ENCODE measurements at places on chromosomes 2 and 18.

- no peak for DNase-seq
These were observed 42.9 kb upstream of the RFX8 start for GRCh38 chr2:101517758-101518271.

DNA sequence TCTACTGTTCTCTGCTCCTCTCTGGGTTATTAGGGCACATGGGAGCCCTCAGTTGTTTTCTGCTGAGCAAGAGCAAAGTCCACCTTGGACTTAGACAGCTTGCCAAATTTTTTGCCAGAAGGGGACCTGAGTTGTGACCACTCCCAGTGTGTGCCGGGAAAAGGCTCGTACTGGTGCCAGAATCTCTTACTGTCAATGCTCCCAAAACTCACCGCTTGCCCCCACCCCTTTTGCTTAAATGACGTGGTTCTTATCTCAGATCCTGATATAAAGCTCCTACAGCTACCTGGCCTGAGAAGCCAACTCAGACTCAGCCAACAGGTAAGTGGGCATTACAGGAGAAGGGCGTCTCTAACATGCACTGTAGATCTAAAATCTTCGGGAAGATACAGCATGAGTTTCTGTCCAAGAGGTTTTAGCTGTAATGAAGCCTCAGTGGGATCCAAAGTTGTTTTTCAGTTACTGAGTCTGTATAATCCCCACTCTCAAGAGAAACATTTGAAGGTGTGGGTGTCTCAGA, at the start of gene REG1A:
TSS of gene REG1A (plus strand) at position 295 of the 520 bp plus-strand sequence. CDS start 374 bp downstream, outside the sequence.
- DNase-seq: no peak

GRCh38 chr2:176147210-176147799, 4.0 kb upstream of the HOXD4 start:
- DNase-seq: no peak

- no peak for DNase-seq
These were observed 267.9 kb downstream of the FBXO15 start for GRCh38 chr18:73879766-73880165.

DNA sequence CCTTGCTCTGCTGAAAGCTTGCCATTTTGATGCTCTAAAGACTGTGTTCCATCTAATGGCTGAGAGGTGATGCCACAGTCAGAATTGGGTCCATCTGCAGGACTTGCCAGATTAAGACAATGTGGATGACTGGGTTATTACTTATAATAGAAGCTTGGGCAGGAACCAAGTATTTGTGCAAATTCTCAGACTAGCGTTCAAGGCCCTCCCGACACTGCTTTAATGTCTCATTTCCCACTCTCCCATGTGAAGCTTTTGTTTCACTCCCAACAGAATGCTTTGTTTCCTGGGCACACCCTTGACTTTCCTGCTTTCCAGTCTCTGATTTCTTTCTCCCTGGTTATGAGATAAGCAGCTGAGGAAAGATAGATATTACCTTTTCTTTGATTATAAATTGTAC, 215.8 kb downstream of the KCNS3 start:
- DNase-seq: no peak

- no peak for DNase-seq
These were observed 13.8 kb upstream of the DNAJC27 start for GRCh38 chr2:24985511-24985910.

DNA sequence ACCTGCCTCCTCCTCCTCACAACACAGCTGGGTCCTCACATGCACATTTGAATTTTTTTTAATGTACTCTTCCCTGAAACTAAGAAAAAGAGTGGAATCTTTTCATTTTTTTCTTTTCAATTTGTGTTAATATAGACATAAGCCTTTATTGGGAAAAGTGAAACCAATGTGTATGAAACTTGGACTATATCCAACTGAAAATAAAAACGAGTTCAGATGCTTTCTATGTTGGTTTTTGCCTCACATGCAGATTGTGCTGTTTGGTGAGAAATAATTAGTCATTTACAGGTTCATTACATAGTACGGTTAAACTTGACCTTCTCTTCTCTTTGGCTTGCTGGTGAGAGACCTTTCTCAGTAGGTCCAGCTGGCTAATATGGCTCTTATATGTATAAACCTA, 515.2 kb upstream of the FANCL start:
- no peak for DNase-seq

- DNase-seq: no peak
These were observed 78.5 kb downstream of the UGGT1 start for GRCh38 chr2:128169497-128169896.

DNA sequence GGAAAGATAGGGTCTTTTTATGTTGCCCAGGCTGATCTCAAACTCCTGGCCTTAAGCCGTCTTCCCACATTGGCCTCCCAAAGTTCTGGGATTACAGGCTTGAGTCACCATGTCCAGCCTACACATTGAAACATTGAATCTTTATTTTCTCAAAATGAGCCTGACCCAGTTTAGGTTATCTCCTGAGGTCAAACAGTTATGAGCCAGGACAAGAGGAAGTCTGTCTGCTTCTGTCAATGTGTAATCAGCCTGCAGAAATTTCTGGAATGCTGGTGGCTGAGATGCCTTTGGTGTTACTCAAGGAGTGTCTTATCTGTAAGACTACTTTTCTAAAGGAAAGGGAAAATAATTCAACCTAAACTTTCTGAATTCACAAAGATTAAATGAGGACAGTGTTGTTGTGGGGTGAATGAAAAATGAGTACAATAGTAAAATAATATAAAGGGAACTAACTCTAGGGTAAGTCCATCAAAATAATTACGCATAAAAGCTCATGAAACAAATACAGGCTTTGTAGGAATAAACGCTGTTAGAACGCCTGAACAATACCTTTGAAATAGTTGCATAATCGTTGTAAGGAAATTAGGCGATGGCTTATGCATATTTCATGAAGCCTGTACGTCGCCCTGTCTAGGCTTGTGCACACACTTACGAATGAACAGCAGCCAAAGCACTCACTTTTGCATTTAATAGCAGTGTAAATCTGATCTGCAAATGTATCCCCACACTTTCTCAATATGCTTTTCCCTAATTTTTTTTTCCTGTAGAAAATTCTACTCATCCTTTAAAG, 260.8 kb downstream of the RDH14 start:
- DNase-seq: no peak

DNA sequence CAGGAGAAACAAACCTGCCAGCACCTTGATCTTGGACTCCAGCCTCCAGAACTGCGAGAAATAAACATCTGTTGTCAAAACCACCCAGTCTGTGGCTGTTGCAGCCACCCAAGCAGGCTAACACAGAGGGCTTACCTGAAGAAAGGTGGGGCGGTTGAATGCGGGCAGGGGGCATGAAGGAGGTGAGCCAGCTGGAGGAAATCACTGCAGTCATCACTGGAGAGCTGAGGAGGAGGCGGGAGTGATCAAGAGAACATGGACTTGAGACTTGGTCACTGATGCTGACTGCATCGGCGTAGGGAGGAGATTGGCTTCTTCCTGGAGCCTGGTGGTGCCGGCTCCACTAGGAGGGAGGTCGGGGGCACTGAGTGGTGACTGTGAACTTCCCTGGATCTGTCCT, 14.6 kb upstream of the ARMC9 start:
- no peak for DNase-seq

DNA sequence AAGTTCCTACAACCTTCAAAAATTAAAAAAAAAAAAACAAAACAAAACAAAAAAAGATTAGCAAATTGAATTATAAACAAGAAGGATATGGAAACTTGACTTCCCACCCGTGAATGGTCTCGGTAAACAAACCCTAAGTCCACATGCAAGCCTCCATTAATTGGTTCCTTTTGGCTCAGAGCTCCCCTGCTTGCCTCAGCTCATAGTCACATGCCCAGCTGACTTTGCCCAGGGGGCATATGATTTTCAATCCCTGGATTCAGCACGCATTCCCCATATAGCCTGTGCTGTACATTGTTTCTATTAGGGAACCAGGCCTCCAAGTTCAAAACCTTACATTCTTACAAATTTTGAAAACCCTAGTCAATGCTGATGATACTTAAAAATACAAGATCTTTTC, 95.0 kb downstream of the PID1 start:
- DNase-seq: no peak
